ENCODE measurements at places on chromosomes 1 and 21.
A peak's percentile ranks its signal among the peaks of the same experiment; 100 is the strongest.

DNA sequence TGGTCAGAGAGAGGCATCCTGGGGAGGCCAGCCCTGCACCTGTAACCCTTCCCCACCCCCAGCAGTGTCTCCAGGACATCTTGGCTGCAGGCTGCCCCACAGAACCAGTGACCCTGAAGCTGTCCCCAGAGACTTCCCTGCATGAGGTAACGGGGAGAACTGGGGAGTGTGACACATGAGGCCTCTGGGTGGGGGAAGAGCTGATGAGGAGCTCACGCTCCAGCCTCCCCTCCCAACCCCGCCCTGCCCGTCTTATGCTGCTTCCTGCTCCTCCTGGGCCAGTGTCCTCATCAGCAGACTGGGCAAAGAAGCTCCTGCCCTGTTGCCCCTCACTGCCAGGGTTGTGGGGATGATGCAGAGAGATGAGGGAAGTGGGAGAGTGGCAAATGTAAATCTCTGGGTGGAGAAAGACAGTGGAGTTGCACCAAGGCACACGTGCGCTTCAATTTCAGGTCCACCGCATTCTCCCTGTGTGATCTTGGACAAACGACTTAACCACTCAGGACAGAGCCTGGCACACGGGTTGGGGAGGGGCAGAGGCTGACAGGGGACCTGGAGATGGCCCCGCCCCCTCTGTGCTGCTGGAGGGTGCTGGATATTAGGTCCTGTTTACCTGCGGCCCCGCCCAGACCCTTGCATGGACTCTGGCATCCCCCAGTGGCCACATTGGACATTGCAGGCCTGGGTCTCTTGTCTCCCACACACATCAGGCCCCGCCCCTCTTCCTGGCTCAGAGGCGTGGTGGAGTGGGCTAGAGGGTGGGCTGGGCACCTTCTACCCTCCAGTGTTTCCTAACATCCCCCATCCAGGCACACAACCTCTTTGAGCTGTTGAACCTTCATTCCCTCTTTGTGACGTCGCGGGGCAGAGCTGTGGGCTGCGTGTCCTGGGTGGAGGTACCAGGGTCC, 12.3 kb downstream of the CLCNKB start:
- peak; percentile 88 for DNase-seq

DNA sequence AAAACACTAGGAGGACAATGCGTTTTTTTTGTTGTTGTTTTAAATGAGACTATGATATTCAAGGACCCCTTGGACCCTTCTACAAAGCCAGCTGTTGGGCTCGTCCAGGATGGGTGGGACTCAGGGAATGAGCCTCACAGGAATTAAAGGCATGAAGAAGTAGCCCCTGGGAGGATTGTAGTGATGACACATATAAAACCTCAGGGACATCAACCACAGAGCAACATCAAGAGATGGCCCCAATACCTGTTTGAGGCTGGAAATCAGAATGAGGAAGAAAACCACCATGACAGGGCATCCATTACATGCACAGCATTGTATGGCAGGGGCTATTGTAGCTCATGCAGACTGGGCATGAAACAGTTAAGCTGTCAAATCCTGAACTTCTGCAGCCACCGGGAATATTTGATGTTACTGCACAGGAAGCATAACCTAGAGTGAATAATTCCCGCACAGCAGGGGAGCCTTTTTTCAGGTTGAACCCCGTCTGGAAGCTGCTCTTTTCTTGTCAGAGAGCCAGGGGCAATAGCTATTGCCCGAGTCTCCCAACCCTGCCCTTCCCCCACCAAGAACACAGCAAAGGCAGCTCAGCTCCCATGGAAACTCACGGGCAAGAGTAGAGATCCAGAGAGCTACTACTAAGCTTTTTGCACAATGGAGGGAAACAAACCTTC, 140.2 kb upstream of the FGGY start:
- no peak for DNase-seq

DNA sequence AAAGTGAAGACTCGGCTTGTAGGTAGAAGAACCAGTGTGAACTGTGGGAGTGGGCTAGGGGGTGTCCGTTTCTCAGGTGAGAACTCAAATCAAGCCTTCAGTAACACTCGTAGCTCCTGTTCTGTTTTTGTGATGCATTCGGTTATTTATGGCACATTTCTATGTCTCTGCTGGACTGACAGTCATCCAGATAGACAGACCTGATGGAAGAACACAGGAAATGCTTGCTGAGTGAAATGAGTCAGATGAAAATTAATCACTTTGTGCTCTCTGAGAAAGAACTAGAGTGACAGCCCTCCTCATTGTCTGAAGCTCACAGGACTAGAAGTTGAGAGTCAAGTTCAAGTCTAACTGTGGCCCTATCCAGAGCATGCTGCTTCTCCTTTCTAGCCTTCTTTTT, 360.1 kb upstream of the PLXNA2 start:
- no peak for DNase-seq

DNA sequence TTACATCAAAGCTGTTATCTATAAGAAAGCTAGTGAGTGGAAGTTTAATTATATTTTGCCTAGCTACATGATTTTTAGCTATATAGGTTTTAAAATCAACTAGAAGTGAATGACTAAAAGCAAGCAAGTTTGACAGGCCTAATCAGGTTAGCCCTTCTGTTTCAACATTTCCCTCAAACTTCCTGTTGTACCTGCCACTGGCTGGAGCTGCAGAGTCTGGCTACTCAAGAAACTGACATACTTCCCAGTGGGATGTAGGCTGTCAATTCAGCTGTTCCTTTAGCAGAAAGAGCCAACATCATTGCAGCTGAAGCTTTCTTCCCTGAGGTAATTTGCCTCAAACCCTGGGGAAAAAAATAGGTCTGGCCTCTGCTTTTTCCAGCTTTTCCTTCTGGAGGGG, 87.1 kb upstream of the TNR start:
- no peak for DNase-seq

DNA sequence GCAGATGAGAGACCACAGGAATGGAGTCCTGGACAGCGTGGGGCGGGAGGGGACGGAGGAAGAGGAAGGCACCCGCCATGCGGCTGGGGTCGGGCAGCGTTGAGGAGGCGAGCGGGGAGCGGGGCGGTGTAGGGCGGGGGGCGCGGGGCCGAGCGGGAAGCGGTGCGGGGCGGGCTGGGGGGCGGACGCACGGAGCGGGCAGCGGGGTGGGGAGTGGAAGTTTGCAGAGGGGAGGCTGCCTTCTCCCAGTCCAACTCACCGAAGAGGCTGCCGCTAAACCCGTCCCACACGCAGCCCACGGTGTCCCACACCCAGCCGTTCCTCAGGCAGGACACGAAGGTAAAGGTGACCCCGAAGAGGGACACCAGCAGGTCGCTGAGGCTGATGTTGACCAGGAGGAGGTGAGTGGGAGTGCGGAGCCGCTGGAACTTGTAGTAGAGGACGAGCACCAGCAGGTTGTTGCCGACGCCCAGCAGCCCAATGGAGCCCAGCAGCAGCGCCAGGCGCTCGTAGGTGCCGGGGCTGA, 483 bp downstream of the CHML start:
- DNase-seq, result peak; percentile 39

DNA sequence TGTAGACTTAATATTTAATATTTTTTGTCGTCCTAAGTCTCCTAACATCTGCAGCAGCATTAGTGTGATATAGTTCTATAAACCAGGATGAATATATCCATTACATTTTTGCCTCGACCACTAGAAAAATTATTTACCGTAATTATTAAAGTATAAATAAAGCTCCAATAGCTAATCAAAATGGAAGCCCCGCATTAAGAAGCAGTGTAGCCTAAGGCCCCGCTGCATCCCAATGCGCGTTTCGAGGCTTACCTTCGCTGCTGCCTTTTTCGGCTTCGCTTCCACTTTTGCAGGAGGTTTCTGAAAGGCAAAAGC, 891 bp downstream of the HMGN1 start:
- peak; percentile 23 for DNase-seq
